ENCODE measurements at places on chromosomes 4 and X.

DNA sequence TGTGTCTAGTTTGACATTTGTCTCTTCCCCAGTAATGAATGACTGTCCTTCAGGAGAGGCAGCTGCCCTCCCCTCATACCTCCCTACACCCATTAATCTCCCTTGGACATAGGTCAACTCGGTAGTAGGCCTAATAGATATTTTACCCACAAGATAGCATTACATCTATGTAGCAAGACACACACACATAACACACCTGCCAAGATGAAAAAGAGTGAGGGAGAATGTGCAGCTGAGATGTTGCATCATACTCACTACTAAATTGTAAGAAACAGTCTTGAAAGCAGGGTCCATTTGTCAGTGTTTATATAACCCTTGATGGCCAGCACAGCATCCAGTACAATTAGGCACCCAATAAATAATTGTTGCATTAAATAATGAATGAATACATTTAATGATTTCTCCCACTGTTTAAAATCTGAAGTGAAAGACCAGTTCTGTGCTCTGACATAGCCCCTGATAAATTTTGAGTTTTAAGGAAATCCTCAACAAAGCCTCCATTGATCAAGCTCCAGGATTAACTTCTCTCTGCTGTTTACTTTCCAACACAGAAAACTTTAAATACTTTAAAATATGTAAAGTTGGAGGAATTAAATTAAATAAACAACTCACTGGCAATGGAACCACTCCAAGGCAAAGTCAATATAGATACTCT is 440.8 kb upstream of the RASGEF1B start:
- no peak for DNase-seq

DNA sequence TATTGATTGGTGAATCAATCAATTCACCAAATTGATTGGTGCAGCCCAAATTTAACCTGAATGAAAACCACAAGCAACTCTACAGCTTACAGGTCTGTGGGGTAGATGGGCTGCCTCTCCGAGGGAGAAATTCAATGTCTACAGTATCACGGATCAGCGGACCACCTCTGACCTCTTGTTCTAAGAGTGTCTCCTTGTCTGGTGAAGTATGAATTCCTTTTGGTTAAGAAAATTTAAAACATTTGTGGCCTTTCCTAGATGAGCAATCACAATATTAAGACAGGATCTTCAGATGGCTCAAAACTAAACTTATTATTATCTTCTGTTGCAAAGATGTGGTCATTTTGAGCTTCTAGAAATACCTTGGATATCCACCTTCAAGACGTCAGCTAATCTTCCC is 153.3 kb downstream of the IL15 start:
- no peak for DNase-seq

- no peak for DNase-seq
Observed at GRCh38 chrX:48573690-48574269, 504 bp upstream of the RBM3 start.

DNA sequence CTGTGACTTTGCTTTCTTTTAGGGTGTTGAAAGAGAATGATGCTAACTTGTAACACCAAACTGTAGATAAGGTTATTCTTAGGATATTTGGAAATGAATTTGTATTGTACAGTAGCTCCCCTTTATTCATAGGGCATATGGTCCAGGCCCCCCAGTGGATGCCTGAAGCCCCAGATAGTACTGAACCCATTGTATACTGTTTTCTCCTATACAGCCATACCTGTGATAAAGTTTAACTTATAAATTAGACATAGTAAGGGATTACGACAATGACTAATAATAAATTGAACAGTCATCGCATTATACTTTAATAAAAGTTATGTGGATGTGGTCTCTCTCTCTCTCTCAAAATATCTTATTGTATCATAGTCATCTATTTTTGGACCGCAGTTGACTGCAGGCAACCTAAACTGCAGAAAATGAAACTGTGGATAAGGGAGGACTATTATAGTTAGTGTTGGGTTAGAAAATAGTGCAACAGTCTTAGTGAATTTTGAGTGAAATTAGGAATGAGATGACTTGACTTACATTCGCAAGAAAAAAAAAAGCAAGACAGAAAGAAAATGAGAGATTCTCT is 105.1 kb downstream of the CLDN22 start:
- DNase-seq: no peak

- no peak for DNase-seq
Observed at GRCh38 chr4:35793766-35794165, 450.5 kb downstream of the ARAP2 start.

DNA sequence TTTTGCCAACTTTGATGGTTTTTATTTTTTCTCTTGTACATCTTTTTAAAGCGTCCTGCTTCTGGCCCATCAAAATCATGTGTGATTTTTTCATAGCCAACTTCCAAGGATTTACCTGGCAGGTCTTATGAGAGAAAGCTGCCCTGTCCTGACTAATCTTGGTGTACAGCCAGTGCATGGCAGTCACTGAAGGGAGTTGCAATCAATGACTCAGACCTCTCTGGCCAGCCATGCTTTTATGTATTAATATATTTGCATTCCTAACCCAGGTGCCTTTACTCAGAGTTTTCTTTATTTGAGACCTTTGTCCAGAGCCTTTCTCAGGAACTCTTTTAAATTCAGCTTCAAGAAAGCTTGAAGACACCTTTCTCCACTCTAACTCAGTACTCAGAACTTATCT is 691.5 kb upstream of the HTR2C start:
- peak; percentile 15 for DNase-seq

DNA sequence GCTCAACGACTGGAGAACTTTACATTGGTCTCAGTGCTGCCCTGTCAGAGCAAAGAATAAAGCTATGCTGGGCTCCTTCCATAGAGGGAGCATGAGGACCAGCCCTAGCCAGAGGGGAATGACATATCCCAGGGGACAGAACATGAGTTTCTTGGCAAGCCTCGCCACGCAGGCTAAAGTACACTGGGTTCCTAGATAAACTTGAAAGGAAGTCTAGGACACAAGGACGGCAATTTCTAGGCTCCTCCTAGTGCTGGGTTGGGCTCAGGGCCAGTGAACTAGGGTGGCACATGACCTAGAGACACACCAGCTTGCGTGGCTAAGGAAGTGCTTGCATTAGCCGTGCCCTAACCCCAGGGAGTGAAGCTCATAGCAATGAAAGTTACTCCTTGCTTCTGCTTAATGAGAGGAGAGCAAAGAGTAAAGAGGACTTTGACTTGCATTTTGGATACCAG is 141.0 kb downstream of the MAB21L2 start:
- peak; percentile 3 for DNase-seq

GRCh38 chr4:107863850-107864371 is 39.2 kb downstream of the SGMS2 start:
- DNase-seq: peak; percentile 57

DNA sequence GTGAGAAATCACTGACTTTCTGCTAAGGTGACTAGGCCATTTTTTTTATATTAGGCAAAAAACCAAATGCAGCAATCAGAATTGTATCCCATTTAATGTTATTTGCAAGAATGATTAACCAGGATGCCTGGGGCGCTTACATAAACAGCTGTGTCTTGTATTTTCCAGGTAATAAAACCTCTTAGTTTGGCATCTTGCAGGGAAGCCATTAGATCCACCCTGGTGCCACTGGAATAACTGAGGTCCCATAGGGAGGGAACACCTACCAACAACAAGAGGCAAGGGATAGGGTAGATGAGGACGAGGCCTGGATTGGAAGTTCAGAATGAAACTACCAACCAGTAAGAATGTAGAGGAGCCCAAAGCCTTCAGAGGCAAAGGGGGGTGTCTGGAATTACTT is 288.3 kb downstream of the ARHGAP24 start:
- no peak for DNase-seq

DNA sequence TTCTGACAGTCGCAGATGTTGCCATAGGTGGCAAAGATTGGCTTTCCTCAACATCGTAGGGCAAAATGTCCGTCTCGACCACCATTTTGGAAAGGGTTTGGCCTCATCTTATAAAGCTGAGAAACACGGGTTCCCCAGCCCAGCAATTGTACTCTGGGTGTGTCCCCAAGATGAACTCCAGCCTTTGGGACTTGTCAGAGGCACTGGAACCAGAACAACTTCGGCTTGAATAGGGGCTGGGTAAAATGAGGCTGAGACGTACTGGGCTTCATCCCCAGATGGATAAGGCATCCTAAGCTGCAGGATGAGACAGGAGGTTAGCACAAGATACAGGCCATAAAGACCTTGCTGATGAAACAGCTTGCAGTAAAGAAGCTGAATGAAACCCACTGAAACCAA is 151.9 kb downstream of the CRLF2 start:
- DNase-seq: no peak

DNA sequence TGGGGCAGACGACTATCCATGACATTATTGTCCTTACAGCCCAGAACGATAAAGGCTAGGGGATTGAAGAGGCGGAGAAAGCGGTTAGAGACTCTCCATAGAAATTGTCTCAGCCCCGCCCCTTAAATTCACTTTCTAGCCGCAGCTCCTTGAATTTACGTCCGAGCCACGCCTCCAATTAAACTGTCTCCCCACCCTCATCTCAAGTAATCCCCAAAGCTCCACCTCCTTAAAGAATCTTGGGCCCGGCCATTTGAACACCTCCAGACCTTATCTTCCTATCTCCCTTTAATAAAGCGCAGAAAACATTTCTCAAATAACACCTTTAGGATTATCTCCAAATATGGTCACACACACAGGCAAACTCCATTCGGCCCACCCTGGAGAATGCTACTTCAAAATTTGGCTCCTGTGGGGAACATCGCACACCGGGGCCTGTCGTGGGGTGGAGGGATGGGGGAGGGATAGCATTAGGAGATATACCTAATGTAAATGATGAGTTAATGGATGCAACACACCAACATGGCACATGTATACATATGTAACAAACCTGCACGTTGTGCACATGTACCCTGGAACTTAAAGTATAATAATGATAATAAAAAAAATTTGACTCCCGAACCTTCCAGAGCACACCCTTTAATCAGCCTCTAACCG is 7.2 kb upstream of the MAGIX start:
- no peak for DNase-seq

DNA sequence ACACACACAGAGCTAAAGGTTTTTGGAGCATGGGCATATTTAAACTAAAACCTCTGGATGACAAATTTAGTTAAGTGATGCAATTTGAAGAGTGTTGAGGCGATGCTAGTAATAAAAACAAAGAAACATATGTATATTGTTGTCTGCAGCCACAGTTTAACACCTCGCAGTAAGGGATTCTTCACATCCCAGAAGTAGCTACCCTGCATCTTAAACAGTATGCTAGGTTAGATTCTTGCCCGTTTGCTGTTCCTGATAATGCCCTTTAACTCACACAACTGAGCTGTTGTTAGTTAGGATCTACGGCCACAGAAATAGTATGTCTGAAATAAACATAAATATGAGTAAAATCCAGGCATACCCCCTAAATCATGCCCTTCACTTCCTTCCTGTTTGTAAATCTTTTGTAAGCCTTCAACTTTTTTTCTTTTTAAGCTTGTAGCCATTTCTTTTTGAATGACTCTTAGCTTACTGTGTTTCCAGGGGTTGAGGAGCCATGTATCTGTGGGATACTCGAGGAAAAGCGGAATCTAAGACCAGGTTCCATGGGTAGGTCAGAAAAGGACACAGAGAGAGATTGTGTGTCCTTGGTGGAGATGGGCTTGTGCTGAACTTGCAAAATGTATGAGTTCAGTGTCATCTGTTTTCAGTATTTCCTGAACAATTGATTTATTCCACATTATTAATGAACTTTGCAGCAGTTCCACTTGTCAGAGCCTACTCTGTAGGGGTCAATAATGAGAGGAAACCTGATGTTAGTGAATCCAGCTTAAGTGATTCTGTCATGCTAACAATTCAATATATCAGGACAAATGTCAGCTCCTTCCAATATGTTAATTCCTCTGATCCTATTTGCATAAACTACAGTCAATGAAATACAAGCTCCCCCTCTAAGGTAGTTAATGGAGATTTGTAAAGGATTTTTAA is 349.6 kb downstream of the GPAT3 start:
- no peak for DNase-seq
